Right lobe of liver (tissue), 6 donors: ENCODE measurements at places on chromosomes 16 and 17. TPM values are rescaled to one million over a fixed set of nuclear protein-coding genes. Genes with fewer than 3 reads are reported as not detected.

- DNase-seq = no peak
These were observed 26.4 kb upstream of the PITPNA start for GRCh38 chr17:1588821-1589585.

- DNase-seq = no peak
These were observed 14.3 kb downstream of the ZNHIT3 start for GRCh38 chr17:36500745-36501225.

The PRKAR1A gene
- 134 TPM for total RNA-seq

GRCh38 chr16:3431779-3432219 lies 11.5 kb downstream of the ZNF597 start:
- peak; percentile 34 for DNase-seq

GRCh38 chr17:46144246-46144645 lies 49.0 kb downstream of the KANSL1 start:
- DNase-seq = no peak

DNA sequence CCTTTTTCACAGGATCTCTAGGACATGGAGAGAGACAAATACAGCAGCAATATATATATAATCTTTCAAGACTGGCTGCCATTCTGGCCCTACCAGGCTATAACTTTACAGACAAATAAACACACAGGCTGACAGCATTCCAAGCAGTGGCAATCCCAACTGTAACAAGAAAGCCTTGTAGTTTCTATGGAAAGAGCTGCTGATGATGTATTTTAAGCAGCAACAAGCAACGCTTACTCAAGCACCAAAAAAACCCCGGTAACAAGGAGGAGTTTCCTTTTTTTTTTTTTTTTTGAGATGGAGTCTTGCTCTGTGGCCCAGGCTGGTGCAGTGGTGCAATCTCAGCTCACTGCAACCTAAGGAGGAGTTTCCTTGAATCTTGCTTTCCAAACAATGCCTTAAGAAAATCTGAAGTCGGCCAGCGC lies 23.2 kb downstream of the LSM12 start:
- DNase-seq = no peak

The EFNB3 gene
- 0.95 TPM for total RNA-seq
